ENCODE measurements at places on chromosomes 16 and 17. TPM values are rescaled to one million over a fixed set of nuclear protein-coding genes. Genes with fewer than 3 reads are reported as not detected.

- no peak overlapping the region for H3K4me3 ChIP-seq
- H3K4me1 ChIP-seq: peaks cover 8% of the 10 kb centered on the region
- no peaks in the 10 kb centered on the region for H3K27me3 ChIP-seq
- H3K36me3 ChIP-seq: no peaks in the 10 kb centered on the region
- no peak for DNase-seq
Observed at GRCh38 chr16:85401370-85401916, 211.7 kb upstream of the GSE1 start.

GRCh38 chr17:79623786-79624717 is 13.2 kb upstream of the RBFOX3 start:
- H3K27ac ChIP-seq: no peak overlapping the region
- H3K4me3 ChIP-seq: no peak overlapping the region
- no peaks in the 10 kb centered on the region for H3K27me3 ChIP-seq
- DNase-seq: no peak
- no peaks in the 10 kb centered on the region for H3K4me1 ChIP-seq
- H3K36me3 ChIP-seq: no peaks in the 10 kb centered on the region

DNA sequence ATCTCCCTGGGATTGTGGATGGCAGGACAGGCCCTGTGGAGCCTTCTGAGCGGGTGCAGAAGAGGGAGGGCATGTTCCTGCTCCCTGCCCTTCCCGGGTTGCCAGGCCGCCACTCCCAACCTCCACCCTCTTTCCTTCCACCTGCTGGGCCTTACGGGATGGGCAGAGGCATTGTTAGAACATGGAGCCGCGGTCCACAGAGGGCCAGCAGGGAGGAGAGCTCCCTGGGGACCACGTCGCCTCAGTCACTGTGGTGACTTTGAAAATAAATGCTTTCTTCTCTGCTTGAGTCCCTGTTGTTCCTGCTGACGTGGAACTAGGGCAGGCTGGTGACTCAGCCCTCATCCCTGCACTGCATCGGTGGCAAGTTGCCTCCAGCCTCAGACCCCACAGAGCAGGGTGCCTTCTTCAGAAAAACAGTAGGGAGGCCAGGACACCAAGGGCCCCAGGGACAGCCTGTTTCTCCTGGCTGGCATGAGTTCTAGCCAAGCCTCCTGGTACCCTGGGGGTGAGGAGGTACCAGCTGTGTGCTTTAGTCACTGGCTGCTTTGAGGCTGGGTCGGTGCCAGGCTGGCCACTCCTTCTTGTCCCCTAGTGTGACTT is 224.9 kb downstream of the SEC14L1 start:
- H3K4me1 ChIP-seq: peaks cover 41% of the 10 kb centered on the region
- no peaks in the 10 kb centered on the region for H3K36me3 ChIP-seq
- H3K4me3 ChIP-seq: no peak overlapping the region
- peak overlapping the region; percentile 73 for H3K27ac ChIP-seq
- no peak for DNase-seq

DNA sequence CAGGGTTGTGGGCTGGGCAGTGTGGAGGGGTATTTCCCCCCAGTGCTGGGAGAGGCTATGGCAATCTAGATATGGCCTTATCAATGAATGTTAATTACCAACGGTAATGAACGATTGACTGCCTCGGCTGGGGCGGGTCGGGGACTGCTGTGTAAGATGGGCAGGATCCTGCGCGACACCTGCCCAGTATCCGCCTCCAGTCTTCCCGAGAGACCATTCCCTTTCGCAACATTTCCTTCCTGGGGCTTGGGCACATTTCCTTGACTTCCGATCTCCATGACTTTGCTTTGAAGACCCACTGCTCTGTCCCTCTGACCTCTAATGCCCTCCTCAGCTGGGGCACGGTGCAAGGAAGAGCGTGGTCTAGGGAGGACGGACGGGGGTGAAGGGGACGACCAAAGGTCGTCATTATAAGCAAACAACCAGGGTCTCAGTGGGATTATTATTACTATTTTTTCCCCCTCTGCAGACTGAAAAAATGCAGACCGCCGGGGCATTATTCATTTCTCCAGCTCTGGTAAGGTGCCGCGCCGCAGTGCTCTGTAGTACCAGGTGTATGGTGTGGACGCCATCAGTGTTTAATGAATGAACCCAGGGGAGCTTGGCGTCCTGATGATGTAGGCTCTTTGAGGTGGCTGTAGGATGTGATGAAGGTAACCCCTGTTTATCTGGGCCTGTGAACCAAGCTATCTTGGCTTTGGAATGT is 506 bp downstream of the ATP5MC1 start:
- DNase-seq: no peak
- peaks cover 36% of the 10 kb centered on the region for H3K4me1 ChIP-seq
- peak overlapping the region; percentile 85 for H3K27ac ChIP-seq
- peaks cover 12% of the 10 kb centered on the region for H3K36me3 ChIP-seq

Gene NUDT16L1
- 27.8 TPM for total RNA-seq

Gene CLDN9
- total RNA-seq: not detected

DNA sequence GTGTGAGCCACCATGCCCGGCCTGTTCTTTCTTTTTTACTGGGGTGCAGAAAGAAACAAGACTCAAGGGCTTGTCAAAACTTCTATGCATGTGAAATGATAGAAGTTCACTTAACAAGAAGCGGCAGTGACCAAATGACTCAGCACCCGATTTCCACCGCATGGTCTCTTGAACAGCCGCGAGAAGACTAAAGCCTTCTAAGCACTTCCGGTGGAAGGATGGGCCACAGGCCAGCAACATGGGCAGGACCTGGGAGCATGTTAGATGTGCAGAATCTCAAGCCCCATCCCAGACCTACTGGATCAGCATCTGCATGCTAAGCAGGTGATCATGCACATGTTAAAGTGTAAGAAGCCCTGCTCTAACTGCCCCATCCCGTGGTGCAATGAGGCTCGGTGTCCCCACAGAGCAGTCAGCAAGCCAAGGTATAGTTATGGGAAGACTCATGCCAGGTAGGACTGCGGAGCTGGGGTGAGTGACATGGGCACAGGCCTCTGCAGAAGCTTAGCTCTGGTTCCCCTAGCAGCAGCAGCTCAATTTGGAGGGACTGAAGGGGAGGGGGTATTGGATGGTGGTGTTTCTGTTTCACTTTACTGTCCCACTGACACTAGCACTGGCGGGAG is 88.5 kb upstream of the HNF1B start:
- no peak overlapping the region for H3K4me3 ChIP-seq
- no peak for DNase-seq
- H3K27me3 ChIP-seq: no peaks in the 10 kb centered on the region
- no peaks in the 10 kb centered on the region for H3K4me1 ChIP-seq
- H3K36me3 ChIP-seq: no peaks in the 10 kb centered on the region

DNA sequence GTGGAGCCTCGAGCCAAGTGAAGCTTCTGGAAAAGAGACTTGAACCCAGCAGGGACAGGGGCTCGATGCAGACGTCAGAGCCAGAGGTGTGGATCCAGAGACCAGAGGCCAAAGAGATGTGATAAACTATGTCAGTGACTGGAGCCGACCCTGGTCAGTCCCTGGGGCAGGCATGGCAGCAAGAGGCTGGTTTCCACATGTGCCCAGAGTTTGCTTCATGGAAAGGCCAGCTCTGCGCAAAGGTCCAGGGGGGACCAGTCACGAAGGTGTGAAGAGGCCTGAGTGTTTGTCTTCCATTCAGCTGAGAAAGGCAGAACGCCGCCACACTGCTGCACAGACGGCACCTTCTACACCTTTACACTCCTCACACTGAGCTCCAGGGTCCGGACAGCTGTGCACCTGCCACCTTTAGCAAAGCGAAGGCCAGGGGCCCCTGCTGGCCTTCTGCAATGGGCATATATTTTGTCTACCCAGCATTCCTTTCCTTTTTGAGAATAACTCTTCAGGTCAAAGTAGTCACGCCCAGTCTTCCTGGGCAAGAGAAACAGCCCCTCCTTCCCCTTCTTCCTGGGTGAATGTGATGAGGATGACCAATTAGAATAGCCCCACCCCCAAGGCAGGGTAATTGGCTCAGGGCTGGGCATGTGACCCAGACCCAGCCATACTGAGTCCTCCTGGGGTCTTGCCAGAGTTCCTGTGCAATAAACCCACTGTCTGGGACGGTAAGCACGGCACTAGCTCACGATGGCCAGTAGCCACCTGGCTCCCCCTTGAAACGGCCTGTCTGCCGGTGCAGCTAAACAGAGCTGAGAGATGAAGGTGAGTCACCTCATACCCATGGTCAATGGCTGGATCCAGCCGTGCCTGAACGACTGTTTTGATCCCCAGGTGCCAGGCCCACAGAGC is 2.3 kb upstream of the RPH3AL start:
- H3K27me3 ChIP-seq: no peaks in the 10 kb centered on the region
- H3K36me3 ChIP-seq: no peaks in the 10 kb centered on the region
- no peak overlapping the region for H3K4me3 ChIP-seq
- peaks cover 34% of the 10 kb centered on the region for H3K4me1 ChIP-seq
- H3K27ac ChIP-seq: no peak overlapping the region

DNA sequence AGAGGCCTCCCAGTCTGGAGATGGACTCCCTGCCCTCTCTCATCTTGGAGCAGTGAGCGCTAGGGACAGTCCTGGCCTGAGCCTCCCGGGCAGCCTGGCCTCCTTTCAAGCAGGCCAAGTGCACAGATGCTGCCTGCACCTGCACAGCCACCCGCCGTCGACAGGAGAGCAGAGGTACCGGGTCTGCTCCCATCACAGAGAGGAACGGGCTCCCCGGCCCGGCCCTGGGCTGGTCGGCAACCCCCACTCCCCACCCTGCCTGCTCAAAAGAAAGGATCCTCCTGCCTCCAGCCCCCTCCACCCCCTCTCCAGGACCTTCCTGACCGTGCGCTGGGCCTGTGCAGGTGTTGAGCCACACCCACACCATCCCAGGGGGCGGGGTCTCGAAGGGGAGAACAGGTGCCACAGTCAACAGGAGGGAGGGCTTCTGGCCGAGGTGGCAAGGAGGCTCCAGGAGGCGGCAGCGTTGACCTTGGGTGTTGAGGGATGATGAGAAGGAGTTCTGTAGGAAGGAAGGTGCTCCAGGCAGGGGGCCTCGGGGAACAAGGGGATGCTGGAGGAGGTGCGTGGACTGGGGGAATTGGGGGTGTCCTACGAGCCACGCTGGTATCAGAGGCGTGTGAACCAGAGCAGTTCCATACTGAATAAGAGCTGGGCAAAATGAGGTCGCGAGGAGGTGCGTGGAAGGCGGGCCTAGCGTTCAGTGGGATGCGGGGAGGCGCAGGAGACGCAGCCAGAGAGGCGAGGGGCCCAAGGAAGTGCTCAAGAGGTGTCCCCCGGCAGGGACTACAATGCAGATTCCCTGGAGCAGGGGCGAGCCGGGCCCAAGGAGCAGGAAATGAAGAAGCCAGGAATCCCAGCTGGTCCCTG is 967 bp upstream of the CDH15 start:
- peak overlapping the region; percentile 34 for H3K4me3 ChIP-seq
- H3K27me3 ChIP-seq: no peaks in the 10 kb centered on the region
- H3K4me1 ChIP-seq: peaks cover 23% of the 10 kb centered on the region
- DNase-seq: no peak
- H3K36me3 ChIP-seq: no peaks in the 10 kb centered on the region
- no peak overlapping the region for H3K27ac ChIP-seq

Gene GSDMA
- 1.6 TPM for total RNA-seq

- no peaks in the 10 kb centered on the region for H3K4me1 ChIP-seq
- DNase-seq: no peak
- H3K4me3 ChIP-seq: no peak overlapping the region
Observed at GRCh38 chr17:52064791-52065211, 93.7 kb downstream of the CA10 start.

- H3K27me3 ChIP-seq: peaks cover 20% of the 10 kb centered on the region
- H3K4me3 ChIP-seq: no peak overlapping the region
- DNase-seq: no peak
- no peaks in the 10 kb centered on the region for H3K36me3 ChIP-seq
- H3K27ac ChIP-seq: no peak overlapping the region
Observed at GRCh38 chr17:30208214-30208613, 27.3 kb downstream of the SLC6A4 start.

DNA sequence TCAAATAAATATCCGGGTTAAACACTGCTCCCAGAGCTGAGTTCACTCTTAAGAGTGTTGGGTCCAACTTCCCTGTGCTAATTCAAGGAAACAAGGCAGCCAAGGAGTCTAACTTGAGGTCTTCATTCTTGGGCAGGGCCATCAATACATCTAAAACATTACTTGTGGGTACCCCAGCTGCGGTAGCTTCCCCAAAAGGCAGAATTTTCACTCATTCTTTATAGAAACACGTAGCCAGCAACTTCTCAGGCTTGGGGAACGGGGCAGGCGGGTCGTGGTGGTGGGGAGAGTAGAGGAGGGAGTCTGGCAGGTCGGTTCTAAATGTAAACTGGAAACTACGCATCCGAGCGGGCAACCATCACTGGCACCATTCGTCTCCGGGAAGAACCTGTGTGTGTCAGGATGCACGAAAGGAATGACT is 666 bp upstream of the METTL9 start:
- no peaks in the 10 kb centered on the region for H3K27me3 ChIP-seq
- no peak for DNase-seq
- no peaks in the 10 kb centered on the region for H3K36me3 ChIP-seq

- no peak overlapping the region for H3K27ac ChIP-seq
- peaks cover 27% of the 10 kb centered on the region for H3K4me1 ChIP-seq
- H3K4me3 ChIP-seq: peak overlapping the region; percentile 29
- DNase-seq: no peak
- H3K27me3 ChIP-seq: no peaks in the 10 kb centered on the region
- no peaks in the 10 kb centered on the region for H3K36me3 ChIP-seq
Observed at GRCh38 chr17:82320956-82321927, 3.8 kb upstream of the CD7 start.

DNA sequence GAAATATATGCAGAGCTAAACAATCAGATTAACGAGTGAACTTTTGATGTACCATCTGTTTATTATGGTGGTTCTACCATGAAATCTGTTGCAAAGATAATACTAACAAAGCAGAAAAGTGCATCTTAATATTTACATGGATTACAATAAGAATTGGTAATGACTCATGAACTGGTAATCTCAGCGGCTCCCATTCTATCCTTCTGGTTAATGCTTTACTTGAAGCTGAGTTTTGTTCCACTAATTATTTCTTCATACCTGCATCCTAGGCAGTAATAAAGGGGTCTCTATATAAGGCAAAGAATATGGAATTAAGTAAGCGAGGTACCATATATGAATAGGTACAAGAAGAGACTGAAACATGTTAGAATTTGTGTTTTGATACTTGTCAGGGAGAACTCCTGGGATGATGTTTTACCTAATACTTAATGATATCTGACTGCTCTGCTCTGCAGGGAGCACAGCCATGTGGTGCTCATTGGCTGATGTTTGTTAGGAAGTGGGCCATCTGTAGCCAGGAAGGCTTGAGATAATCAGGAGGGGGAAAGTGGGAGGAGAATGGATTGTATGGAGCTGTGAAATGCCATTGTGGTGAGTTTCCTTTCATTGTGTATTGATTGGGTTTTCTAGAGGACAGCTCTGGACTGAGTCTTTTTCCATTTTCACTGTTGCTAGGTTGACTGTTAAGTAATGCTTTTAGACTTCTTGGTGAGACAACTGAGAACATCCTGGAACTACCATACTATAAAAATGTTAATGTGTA is 52.6 kb downstream of the MAP2K6 start:
- no peaks in the 10 kb centered on the region for H3K27me3 ChIP-seq
- DNase-seq: no peak
- H3K27ac ChIP-seq: no peak overlapping the region
- no peak overlapping the region for H3K4me3 ChIP-seq

Measured in esophagus squamous epithelium (tissue), 5 donors.